ENCODE measurements at places on chromosomes 7 and 10.

- DNase-seq, result no peak
These were observed 60.9 kb downstream of the COBL start for GRCh38 chr7:51255536-51256208.

GRCh38 chr10:3094609-3095036 lies 27.3 kb downstream of the PFKP start:
- no peak for DNase-seq

DNA sequence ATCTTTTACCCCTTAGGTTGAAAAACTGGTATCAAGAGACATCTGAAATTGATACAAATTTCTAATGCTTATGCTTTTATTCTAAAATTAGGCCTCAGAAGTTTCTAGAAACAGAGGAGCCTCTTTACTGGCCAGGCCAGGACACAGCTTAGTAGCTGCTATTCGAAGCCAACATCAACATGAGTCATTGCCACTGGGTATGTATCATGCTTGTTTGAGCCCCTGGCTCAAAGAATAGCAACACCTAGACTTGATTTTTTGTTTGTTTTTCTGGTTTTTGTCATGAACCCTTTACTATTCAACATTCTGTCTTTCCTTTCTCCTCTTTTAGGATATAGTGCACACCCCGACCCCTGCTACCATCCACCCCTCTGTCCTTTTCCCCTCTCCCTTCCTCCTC lies 90.9 kb upstream of the STK17A start:
- DNase-seq, result no peak

GRCh38 chr7:132652507-132652906 lies 76.2 kb upstream of the PLXNA4 start:
- no peak for DNase-seq

DNA sequence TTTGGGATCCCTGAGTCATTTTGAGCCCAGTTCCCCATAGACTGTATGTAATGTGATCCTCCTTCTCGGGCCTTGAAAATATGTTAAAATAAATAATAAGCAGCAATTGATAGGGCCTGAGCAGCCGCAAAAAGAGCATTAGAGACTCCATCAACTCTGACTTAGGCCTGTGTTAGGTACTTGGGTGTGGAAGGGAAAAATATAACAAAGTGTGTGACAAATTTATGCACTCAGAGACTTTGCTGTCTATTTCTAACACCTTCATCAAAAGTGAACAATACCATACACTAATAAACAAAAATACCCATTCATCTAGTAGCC lies 31.4 kb upstream of the HABP2 start:
- DNase-seq, result no peak

Measured in stimulated activated CD4-positive, alpha-beta T cell treated with anti-CD3 and anti-CD28 coated beads, Interleukin-4, amount 100 ng/mL, for 1 hour (primary cell).